ENCODE measurements at places on chromosomes 5 and 9. TPM values are rescaled to one million over a fixed set of nuclear protein-coding genes. Genes with fewer than 3 reads are reported as not detected.
A peak's percentile ranks its signal among the peaks of the same experiment; 100 is the strongest.

- peaks cover 10% of the 10 kb centered on the region for H3K4me1 ChIP-seq
- no peaks in the 10 kb centered on the region for H3K27me3 ChIP-seq
- peak overlapping the region; percentile 21 for H3K27ac ChIP-seq
- no peaks in the 10 kb centered on the region for H3K36me3 ChIP-seq
- no peak overlapping the region for H3K4me3 ChIP-seq
These were observed 12.3 kb upstream of the PANK3 start for GRCh38 chr5:168591302-168592013.

DNA sequence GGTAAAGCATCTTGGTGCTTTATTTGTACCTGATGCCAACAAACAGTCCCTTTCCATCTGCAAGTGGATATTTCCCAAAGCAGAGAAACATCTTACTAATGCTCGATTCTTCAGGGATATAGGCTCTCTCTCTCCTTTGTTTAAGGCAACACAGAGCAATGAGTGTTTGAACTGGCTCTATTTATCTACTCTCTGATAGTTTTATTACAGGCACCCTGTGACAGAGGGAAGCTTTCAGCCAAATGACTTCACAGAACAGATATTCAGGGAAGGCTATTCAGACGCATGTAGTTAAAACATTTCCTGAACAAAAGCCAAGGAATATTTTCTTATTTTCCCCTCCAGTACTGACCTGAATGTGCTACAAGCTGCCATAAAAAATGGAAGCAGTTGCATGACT is 141.8 kb downstream of the YIPF5 start:
- DNase-seq, result no peak
- H3K36me3 ChIP-seq, result no peaks in the 10 kb centered on the region
- no peak overlapping the region for H3K27ac ChIP-seq
- H3K4me3 ChIP-seq, result no peak overlapping the region

GRCh38 chr5:142399891-142400290 is 75.1 kb upstream of the SPRY4 start:
- no peak overlapping the region for H3K27ac ChIP-seq
- H3K4me1 ChIP-seq, result peaks cover 18% of the 10 kb centered on the region
- no peak for DNase-seq
- no peaks in the 10 kb centered on the region for H3K36me3 ChIP-seq

DNA sequence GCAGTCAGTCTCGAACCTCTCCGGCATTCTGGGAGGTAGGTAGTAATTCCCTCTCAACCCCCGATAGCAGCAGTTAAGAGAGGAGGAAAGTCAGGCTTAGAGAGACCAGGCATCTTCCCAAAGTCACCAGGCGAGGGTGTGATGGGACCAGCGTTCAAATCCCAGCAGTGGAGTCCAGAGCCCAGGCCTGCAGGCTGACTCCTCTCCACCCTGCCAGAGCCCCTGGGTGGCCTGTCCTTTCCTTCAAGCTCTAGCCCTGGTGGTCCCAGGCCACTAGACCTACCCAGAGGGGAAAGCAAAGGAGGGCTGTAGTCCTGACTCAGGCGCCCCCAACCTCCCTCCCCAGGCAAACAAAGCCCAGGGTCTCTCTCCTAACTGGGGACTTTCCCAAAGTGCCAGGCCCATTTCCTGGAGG is 4.2 kb upstream of the NR5A1 start:
- no peak for DNase-seq
- H3K27me3 ChIP-seq, result no peaks in the 10 kb centered on the region
- no peaks in the 10 kb centered on the region for H3K36me3 ChIP-seq

- no peaks in the 10 kb centered on the region for H3K27me3 ChIP-seq
- no peak overlapping the region for H3K4me3 ChIP-seq
- DNase-seq, result no peak
- H3K27ac ChIP-seq, result no peak overlapping the region
These were observed 5.9 kb downstream of the CYFIP2 start for GRCh38 chr5:157271740-157272271.

DNA sequence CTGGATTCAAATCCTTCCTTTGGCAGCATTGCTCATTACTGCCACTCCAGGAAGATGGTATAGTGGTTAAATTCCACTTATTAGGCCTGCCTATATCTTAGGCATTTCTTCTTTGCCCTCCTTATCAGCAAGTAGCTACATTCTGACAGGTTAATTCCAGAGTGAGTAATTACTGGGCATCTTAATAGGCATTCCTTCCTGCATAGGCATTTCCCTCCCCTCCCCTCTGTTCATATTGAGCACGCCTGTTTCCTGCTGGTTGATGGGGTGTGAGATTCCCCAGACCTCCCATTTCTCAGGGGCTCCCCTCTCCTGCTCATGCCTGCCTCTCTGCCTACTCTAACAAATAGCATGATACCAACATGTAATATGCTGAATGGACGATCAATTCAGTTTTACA is 305.9 kb downstream of the CYLC2 start:
- H3K4me3 ChIP-seq, result no peak overlapping the region
- no peaks in the 10 kb centered on the region for H3K36me3 ChIP-seq
- H3K27ac ChIP-seq, result no peak overlapping the region
- H3K27me3 ChIP-seq, result no peaks in the 10 kb centered on the region

DNA sequence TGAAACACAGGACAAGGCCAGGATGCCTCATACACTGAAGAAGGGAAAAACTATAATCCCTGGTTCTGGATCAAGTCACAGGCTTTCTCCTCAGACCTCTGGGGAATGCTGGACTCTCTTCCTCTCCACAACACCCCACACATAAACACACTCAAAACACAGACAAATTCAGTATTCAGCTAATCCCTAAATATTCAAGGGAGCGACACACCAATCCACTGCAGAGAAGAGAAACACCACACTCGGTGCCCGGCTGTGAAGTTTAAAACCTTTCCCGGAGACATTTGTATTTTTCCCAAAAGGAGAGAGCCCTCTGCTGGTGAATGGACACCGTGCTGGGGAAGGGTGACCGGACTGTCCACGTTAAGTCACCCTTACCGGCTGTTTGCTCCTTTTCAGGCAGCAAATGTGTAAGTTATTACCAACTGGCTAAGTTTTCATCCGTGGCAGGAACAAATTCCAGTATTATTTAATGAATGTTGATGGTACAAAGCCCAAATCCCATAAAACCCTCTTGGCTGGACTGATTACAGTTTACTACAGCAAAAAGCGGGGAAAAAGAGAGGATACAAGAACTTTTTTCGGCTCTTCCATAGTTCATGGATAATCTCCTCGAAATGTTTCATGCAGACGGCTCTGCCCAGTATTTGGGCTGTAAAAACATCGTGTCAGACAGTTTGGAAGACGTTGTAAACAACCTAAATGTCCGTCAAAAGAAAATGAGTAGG is 130.9 kb upstream of the SLC30A5 start:
- H3K4me1 ChIP-seq, result peaks cover 4% of the 10 kb centered on the region
- no peak overlapping the region for H3K27ac ChIP-seq
- H3K36me3 ChIP-seq, result no peaks in the 10 kb centered on the region
- no peaks in the 10 kb centered on the region for H3K27me3 ChIP-seq

DNA sequence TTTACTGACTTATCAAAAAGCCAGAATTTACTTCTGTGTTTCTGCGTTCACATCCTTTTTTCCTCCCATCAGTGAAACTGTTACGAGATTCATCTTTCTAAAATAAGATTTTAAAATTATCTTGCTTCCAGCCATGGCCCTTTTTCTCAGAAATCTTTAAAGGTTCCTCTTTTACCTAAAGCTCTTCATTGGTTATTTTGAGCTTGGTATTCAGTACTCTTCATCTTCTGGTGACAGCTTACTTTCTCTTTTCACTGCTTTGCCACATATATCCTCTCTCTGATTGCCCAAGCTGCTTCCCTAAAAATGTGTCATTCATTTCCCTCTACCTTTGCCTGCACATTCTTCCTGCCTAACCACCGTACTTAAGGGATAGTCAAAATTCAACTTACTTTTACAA is 32.3 kb downstream of the TGFBR1 start:
- no peaks in the 10 kb centered on the region for H3K36me3 ChIP-seq
- no peak overlapping the region for H3K4me3 ChIP-seq
- H3K4me1 ChIP-seq, result no peaks in the 10 kb centered on the region
- no peak overlapping the region for H3K27ac ChIP-seq
- no peak for DNase-seq

SLC4A9 gene
- total RNA-seq, result 0.29 TPM

ABO gene
- 26.9 TPM for total RNA-seq

GPRIN1 gene
- 0.75 TPM for total RNA-seq

KIF3A gene
- 12.2 TPM for total RNA-seq

Data from thyroid gland (tissue), 4 donors.